ENCODE measurements at places on chromosomes 5 and 9. TPM values are rescaled to one million over a fixed set of nuclear protein-coding genes. Genes with fewer than 3 reads are reported as not detected.

The PDE6A gene
- not detected for total RNA-seq

The GLRA1 gene
- not detected for total RNA-seq

The GGTA1 gene
- total RNA-seq = not detected

The SOX30 gene
- total RNA-seq = 0.15 TPM
